Inflammatory macrophage (primary cell): ENCODE measurements at places on chromosomes 16 and 17.

DNA sequence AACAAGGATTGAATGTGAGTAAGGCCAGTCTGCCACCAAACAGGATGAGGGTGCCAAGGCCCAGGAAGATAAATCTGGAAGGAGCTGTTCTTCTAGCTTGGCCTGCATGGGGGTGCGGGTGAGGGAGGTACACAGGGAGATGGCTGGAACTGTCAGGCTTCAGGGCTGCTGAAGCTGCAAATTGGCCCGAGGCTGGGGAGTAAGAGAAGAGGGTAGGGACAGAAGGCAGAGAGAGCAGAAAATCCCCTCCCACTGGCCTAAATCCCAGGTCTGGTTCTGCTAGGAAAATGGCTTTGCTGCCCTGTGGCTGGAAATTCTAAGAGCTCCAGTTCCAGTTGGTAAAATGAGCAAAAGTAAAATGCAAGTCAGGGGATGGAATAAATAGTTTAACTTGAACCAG is 87.9 kb downstream of the CCDC182 start:
- no peak for DNase-seq

DNA sequence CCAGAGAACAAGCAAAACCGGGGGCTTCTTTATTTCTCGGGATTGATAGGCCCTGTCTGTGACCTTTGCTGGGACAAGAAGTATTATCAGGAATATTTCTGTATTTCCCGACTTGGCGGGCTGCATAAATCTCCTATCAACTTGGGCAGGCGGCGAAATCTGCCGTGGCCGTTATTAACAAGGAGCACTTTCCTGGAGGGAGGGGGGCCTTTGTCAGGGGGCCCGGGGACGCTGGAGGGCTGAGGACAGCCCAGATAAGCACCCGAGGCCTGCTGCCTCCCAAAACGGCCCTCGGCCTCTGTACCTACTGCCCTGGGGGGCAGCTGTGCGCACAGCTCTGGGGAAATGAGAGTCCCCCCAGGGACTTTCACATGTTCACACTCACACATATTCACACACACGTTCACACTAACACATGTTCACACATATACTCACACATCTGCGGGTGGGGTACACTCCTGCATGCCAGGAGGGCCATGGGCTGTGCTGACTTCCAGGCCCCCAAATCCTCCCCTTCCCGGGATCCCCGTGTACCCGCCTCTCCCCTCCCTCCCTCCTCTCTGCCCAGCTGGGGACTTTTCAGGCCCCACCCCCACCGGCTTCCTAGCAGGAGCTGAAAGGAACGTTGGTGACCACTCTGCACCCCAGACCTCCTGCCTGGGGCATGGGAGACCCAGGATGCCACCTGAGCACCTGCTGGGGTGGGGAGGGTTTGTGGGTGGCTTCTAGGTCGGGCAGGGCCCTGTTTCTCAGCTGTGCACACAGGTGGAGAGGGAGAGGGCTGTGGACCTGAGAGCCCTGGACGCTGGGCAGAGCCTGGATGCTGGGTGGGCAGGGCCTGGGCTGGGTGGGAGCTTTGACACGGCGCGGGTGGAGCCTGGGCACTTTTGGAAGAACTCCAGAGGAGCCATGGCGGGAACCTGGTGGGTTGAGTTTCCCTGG is 24.3 kb upstream of the GSE1 start:
- no peak for DNase-seq

DNA sequence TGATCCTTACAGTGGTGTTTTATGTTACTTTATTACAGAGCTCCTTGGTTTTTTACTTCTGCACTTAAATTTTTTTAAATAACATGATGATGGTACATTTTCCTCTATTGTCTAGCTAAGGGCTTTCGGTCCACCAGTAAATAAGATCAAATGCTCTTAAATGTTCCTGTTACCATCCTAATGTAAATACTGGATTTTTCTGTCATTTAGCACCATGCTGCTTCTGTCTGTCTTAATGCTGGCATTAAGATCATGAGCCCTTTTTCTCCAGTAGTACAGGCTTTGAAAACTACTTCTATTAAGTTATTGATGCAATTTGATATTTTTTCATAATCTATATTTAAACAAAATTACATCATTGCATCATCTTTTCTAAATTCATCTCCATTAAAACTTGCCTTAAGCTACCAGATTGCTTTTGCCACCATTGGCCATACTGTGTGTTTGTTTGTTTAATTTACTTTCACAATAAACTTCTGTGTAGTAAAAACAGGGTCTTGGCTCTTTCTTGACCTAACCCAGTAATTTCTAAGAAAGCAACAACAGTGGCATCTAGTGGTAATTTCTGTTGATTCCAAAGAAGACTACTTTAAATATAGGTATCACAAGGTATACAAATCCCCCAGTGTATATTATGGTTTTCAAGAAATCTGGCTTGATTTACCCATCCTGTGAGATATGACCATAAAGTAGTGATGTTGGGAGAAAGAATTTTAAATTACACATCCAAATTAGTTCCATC is 9.0 kb upstream of the PHAF1 start:
- no peak for DNase-seq

GRCh38 chr17:65978871-65979270 is 213.1 kb downstream of the CEP112 start:
- DNase-seq = no peak

DNA sequence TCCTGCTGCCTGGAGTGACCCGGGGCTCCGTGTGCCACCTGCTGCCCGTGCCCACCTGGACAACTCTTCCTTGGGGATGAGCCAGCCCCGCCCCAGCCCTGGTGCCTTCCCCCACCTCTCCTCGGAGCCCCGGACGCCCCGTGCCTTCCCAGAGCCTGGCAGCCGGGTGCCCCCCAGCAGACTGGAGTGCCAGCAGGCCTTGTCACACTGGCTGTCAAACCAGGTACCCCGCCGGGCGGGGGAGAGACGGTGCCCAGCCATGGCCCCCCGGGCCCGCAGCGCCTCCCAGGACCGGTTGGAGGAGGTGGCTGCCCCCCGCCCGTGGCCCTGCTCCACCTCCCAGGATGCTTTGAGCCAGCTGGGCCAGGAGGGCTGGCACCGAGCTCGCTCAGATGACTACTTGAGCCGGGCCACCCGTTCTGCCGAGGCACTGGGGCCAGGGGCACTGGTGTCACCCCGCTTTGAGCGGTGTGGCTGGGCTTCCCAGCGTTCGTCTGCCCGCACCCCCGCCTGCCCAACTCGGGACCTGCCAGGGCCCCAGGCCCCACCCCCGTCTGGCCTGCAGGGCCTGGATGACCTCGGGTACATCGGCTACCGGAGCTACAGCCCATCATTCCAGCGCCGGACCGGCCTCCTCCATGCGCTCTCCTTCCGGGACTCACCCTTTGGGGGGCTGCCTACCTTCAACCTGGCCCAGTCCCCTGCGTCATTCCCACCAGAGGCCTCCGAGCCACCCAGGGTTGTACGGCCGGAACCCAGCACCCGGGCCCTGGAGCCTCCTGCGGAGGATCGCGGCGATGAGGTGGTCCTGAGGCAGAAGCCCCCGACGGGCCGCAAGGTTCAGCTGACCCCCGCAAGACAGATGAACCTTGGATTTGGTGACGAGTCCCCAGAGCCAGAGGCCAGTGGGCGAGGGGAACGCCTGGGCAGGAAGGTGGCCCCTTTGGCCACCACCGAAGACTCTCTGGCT is 38.4 kb downstream of the ARHGAP23 start:
- DNase-seq = no peak

GRCh38 chr17:56373981-56374833 is 219.3 kb upstream of the NOG start:
- DNase-seq = no peak

DNA sequence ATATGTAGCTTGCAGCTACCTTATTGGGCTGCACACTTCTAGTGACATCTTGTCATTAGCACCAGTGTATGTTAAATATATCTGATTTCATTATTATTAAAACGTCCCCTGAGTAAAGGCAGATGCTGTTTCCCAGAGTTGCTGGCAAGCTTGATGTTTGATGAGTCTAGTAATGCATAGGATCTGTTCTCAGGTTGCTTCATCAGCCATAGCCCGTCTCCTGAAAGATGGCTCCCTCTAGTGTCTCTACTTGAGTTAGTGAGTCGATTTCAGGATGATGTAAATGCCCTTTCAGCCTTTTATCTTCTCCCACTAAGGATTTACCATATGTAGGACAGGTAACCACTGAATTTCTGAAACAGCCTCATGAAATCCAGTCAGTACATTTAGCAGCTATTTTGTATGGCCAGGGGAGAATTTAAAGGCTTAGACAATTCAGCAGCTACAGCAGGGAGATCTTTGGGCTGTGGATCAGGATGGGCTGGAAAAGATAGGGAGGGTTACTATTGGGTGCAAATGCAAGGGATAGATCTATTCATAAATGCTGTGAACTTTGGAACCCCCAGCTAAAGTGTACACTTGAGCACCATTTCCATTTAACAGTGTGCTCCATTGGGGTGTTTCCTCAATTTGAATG is 376.3 kb downstream of the CNTNAP4 start:
- DNase-seq = peak; percentile 35

- DNase-seq = no peak
Measured at GRCh38 chr17:4124999-4125398, 17.8 kb downstream of the ZZEF1 start.

GRCh38 chr17:77769215-77769614 is 189.3 kb upstream of the TNRC6C start:
- DNase-seq = no peak

DNA sequence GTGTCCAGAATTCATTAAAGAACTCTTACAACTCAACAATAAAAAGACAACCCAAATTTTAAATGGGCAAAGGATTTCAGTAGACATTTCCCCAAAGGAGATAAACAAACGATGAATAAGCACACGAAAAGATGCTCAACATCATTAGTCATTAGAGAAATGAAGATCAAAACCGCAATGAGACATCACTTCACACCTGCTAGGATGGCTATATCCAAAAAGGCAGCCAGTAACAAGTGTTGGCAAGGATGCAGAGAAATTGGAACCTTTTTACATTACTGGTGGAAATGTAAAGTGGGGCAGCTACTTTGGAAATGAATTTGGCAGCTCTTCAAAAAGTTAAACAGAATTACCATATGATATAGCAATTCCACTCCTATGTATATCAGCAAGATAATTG is 42.0 kb downstream of the PITPNM3 start:
- DNase-seq = no peak

DNA sequence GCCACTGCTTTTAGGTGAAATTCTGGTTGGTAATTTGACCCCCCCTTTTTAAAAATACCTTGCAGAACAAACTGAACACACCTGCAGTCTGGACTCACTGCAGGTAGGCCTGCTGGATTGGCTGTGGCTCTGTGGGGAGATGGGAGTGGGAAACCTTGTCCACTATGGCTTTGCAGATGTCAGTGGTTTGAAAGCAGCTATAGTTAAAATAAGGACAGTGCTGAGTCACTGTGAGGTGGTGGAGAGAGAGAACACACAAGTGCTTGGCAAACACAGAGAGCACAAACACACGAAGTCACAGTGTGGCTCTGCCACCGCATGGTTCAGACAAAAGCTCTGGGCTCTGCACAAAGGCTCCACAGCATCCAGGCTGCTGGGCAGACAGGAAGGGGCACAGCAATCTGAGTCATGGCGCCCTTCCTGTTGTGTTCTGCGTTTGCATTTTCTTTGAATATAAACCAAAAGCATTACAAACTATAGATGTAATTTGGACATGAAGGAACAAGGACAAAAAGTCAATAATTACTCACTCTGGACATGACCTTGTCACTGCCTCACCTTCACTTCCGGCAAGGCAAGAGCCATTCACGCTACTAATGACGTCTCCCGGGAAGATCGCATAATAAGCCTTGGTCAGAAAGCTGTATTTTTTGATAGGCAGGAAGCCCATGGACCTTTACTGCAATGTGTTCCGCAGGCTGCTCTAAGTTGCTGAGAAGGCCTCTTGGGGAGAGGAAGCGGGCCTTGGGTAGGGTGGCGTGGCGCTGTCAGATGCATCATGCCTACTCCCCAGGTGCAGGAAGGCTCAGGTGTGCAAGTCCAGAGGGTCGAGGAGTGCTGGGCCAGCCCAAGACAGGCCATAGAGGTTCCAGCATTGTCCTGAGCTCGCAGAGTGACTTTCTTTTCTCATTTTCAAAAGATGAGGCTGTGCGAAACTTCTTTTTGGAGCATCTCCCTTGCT is 60.1 kb upstream of the MED9 start:
- no peak for DNase-seq

DNA sequence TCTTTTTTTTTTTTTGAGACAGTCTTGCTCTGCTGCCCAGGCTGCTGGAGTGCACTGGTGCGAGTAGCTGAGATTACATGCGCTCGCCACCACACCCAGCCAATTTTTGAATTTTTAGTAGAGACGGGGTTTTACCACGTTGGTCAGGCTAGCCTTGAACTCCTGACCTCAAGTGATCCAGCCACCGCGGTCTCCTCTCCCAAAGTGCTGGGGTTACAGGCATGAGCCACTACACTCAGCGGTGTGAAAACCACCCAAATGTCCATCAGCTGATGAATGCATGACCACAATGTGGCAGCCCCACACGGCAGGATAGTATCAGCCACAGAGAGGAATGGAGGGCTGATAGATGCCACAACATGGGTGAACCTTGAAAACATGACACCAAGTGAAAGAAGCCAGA is 2.1 kb downstream of the P2RX5 start:
- DNase-seq = no peak

DNA sequence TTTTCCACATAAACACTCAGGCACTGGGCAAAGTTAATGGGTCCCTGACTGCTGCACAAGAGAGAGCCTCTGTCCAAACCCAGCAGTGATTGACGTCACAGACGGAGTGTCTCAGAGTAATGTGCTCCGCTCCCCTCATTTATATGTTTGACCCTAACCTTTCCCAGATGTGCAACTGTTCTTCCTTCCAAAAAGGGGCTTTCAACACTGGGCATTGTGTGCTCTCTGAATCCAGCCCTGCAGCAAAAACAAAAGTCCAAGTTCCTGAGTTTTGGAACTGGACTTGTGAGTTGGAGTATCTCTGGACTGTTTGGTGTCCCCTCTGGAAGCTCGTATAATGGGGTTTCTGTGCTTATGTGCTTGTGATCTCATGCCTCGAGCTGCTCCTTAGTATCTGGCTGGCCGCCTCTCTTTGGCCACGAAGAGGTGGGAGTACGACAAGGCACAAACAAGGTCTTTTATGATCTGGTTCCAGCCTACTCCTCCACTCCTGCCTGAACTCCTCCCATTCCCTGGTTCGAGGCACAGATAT is 76.4 kb upstream of the SMIM36 start:
- no peak for DNase-seq

- DNase-seq = no peak
Measured at GRCh38 chr16:54289242-54289944, 2.8 kb upstream of the IRX3 start.

DNA sequence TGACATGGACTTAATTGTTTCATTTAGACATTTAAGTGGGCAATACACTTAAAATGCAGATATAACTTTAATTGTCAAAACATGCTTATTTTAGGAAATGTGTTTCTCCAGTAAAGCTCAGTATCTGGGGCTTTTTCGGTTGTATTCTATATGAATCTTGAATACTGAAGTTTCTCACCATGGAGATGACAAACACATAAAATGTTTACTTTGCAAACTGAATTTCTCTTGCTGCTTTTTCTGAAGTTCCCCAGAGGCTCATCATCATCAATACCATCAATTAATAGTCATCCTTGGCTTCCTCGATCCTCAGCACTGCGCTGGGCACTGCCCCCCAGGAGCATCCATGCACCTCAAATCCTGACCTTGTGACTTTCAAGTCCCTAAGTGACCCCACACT is 227.3 kb downstream of the WWOX start:
- DNase-seq = no peak
